T-helper 22 cell (primary cell): ENCODE measurements at places on chromosomes 16 and 17.

GRCh38 chr17:28343491-28343932, 8.0 kb downstream of the TNFAIP1 start:
- DNase-seq = no peak

- DNase-seq = no peak
Observed at GRCh38 chr16:89404561-89404960, 85.8 kb downstream of the ANKRD11 start.

DNA sequence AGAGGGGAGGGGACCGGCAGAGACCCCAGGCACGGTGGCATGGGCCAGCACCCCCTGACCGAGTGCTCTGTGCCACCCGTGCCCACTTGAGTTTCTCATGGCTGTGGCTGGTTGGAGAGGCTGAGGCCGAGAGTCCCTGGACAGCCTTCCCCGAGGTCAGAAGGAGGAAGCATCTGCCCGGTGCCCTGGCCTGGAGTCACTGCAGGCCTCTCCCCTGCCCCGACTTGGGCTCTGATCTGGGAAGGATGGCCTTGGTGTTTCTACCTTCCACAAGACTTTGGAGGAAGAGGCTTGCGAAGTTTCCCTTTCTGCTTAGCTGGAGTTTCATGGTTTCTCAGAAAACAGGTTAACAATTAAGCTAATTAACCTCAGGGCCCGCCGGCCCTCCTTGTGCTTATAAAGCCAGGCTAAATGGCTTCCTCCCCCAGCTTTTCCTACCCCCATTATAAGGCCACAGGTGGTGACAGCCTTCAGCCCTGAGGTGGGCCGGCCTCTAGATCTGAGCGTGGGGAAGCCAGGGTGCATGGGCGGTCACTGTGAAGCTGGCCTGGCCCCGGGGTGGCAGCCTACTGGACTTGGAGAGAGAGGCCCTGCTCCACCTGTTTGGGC, 17.3 kb downstream of the LLGL2 start:
- DNase-seq = no peak

DNA sequence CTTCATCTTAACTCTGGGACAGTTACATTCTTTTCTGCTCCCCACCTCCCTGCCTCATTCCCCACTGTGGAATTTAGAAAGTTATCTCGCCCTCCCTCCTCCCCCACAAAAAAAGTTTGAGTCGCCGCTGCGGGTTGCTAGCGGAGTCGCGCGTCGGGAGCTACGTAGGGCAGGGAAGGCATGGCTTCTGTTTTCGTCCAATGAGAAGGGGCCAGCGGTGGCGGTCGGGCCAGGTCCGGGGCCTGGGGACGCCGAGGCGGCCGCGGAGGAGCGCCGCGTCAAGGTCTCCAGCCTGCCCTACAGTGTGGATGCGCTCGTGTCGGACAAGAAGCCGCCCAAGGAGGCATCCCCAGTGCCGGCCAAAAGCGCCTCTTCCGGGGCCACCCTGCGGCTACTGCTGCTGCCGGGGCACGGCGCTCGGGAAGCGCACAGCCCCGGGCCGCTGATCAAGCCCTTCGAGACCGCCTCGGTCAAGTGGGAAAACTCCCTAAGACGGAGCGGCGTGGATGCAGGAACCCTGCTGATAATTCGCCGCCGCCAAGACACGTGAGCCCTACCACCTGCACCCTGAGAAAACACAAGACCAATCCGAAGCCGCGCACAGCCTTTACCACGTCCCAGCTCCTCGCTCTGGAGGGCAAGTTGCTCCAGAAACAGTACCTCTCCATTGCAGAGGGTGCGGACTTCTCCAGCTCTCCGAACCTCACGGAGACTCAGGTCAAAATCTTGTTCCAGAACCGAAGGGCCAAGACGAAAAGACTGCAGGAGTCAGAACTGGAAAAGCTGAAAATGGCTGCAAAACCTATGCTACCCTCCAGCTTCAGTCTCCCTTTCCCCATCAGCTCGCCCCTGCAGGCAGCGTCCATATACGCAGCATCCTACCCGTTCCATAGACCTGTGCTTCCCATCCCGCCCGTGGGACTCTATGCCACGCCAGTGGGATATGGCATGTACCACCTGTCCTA, 8.9 kb downstream of the OR4D1 start:
- DNase-seq = peak; percentile 38

DNA sequence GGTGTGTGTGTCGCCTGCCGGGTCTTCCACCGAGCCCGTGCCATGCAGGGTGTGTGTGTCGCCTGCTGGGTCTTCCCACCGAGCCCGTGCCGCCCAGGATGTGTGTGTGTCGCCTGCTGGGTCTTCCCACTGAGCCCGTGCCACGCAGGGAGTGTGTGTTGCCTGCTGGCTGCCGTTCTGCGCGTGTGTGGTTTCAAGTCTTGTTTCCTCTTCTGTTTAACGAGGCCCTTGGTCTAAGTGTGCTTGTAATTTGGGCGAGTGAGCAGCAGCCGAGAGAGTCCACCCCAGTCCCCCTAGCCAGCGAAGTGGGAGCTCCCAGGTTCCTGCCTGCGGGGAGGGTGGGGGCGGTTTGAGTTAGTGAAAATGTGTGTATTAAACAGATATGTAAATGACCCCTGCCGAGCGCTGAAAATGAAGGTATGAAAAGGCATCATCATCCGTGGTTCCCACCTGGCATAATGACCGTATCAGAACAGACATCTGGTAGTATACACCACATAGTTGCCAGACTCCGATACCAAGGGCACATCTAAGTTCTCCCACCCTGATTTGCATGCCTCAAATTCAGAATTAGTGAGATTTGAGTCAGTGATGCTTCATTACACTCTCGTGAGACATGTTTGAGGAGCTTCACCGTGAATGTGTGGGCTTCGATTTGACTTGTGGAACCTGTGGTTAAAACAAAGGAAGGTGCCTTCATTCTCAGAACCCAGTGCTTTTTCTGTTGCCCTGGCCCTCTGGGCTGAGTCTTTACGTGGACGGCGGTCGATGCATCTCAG, 114.5 kb upstream of the CHMP6 start:
- DNase-seq = no peak
